Suppressor macrophage treated with lipopolysaccharide for 4 hours (primary cell): ENCODE measurements at places on chromosomes 13 and 19.

DNA sequence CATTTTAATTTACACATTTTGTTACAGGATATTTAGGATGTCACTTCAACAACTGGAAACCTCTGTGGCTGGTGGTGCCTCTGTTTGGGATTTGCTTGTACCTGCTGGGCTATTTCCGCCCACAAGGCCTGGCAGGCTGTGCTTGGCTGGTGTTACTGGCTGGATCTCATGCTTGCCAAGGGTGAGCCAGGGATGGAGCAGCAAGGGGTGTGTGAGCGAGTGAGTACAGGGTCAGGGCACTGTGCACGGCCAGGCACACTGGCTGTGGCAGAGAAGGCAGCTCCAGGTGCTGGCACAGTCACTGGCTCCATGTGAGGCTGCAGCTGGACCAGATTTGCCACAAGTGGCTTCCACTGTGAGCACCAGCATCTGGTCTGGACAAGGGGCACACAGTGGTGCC lies 1254.8 kb downstream of the SLITRK5 start:
- DNase-seq, result no peak

- peak; percentile 79 for DNase-seq
Observed at GRCh38 chr19:41175801-41176777, 16.9 kb upstream of the CYP2S1 start.

DNA sequence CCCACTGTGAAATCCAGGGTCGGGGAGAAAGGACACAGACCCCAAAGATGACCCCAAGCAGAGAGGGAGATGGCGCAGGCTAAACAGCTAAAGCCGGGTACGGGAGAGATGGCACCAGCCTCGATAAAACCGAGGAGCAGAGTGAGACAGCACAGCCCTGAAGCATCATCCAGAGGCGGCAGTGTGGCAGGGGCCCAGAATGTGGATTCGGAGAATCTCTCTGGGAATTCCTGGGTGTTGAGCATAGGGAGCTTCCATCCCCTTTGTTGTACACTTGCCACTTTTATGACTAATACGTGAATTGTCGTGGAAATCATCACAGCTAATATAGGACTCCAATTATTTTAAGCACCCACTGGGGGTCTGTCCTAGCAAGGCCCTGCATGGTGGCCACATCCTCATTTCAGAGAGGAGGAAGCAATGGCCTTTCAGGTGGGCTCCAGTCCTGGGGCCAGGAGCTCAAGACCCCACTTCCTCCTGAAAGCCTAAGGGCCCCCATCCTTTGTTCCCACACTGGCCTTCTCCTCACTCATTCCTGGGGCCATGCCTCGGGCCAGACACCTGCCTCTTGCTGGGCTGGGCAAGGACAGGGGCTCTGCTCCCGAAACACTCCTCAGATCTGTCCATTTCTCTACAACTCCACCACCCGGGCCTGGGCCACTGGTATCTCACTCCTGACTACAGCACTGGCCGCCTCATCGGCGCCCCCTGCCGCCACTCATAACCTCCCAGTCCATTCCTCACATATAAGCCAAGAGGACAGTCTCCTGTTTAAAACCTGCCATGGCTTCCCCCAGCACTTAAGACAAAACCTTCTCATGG lies 29.3 kb upstream of the ATP1A3 start:
- peak; percentile 7 for DNase-seq

- DNase-seq, result no peak
Observed at GRCh38 chr13:53398051-53398450, 369.4 kb downstream of the OLFM4 start.

- DNase-seq, result peak; percentile 33
Observed at GRCh38 chr19:14528419-14529253, 758 bp upstream of the TECR start.
